ENCODE measurements at places on chromosomes 6 and 20. TPM values are rescaled to one million over a fixed set of nuclear protein-coding genes. Genes with fewer than 3 reads are reported as not detected.

GRCh38 chr20:62813588-62813987 lies 3.3 kb upstream of the COL9A3 start:
- no peak for DNase-seq

GRCh38 chr6:34979218-34979617 lies 90.2 kb downstream of the ANKS1A start:
- no peak for DNase-seq

GRCh38 chr6:53728570-53729194 lies 63.1 kb upstream of the KLHL31 start:
- peak; percentile 22 for DNase-seq

The TMEM244 gene
- 4.2 TPM for total RNA-seq

The ACTR5 gene
- total RNA-seq, result 7.1 TPM

- no peak for DNase-seq
Observed at GRCh38 chr20:10061641-10062040, 26.9 kb downstream of the ANKEF1 start.

DNA sequence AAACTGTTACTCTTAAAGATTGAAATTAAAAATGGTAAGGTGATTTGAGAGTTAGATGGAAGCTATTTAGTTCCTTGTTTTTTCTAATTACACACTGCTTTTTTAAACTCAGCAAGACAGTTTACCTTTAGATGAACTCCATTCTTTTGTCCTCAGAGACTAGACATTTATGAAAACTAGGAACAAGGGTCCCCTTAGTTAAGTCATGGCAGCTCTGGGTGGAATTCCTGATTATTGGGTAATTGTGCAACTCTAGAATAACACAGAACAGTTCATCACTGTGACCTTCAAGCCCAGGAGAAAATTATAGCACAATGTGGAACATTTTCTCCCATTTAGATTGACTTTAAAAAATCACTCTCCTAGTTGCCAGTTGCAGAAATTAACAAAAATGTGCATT lies 251.7 kb downstream of the NKAIN2 start:
- no peak for DNase-seq

The LRRC1 gene
- total RNA-seq, result 18.4 TPM

DNA sequence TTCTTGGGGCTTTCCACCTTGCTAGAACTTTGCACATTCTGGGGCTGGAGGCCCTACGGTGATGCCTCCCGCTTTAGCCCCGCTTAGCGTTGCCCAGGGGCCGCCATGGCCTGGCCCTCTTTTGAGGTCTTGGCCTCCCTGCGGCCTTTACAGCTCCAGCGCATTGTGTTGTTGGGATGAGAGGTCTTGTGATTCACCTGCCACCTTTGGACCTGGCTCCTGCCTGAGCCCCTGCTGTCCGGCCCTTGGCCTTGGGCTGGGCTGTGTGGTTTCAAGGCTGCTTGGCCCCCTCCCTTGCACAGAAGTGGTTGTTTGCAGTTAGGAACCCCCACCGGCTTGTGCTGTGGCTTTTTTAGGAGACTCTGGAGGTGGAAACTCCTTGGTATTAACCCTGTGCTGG lies 61.0 kb upstream of the CDH4 start:
- no peak for DNase-seq

GRCh38 chr6:134532694-134533624 lies 215.0 kb upstream of the SGK1 start:
- DNase-seq, result no peak

The SEC23B gene
- 35.6 TPM for total RNA-seq

- DNase-seq, result no peak
Observed at GRCh38 chr6:3293271-3294155, 34.8 kb downstream of the PSMG4 start.

The RIMS4 gene
- 1.3 TPM for total RNA-seq

DNA sequence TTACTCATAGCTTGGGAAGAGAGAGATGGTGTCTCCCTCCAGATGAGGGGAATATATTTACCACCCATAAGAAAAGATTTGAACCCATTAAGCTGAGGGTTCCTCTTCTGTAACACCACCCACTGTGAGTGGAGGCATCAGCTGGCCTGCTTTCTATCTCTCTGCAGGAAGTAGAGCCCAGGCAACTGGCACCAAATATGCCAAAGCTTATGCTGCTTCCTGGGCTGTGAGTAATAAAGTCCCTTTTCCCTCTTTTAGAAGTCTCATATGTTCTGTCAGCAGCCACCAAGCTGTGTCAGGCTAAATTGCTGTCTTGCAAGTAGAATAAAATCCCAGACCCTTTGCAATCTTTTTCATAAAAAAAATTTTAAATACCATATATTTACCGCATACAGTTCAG lies 241.4 kb downstream of the LAMA2 start:
- DNase-seq, result no peak

- DNase-seq, result no peak
Observed at GRCh38 chr6:75143191-75143590, 62.7 kb downstream of the COL12A1 start.

GRCh38 chr6:66964216-66964615 lies 1257.2 kb upstream of the EYS start:
- DNase-seq, result no peak

DNA sequence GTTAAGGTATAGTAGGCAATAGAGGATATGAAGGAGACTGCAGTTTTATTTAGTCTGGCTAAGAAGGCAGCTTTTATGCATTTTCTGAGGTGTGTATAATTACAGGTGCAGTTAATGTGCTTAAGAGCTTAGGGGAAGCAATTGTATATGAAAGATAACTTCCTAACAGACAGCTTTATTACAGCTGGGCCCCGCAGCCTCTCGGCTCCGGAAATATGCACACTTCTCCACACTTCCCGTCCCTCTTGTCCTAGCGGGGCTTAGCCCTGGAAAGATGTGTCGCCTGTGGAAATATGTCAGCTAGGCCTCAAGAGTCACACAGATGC lies 178.4 kb upstream of the ARID1B start:
- no peak for DNase-seq

The TIAM2 gene
- 30.6 TPM for total RNA-seq

GRCh38 chr20:42974347-42974746 lies 215.4 kb downstream of the PTPRT start:
- no peak for DNase-seq

DNA sequence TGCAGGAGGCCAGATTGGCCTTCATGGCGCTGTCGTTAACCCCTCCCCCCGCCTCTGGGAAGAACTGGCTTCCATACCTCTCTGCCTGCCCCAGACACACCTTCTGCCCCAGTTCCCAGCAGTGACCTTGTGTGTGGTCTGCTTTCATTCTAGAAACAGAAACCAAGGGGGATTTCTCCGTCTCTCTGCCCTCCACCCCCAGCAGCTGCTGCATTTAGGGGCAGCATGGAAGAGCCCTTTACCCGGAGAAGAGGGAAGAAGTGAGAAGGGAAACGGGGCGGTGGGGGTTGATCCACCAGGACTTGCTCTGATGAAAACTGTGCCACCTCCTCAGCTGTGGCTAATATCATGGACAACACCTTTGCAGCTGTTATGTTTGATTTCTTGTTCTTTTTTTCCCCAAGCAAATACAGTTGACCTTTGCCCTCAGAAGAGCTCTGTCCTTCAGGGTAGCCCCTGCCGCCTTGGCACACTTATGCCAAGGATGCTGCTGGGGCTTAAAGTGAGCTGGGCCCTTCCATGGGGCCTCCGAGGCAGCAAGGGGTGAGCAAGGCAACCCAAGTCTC lies 6.1 kb downstream of the GLP1R start:
- no peak for DNase-seq

The PEX3 gene
- total RNA-seq, result 21.4 TPM

- peak; percentile 61 for DNase-seq
Observed at GRCh38 chr20:49323622-49324238, 45.9 kb upstream of the ZNFX1 start.

The GUCA1A gene
- 0.20 TPM for total RNA-seq

The LAMA5 gene
- total RNA-seq, result 44.2 TPM

The IP6K3 gene
- 3.8 TPM for total RNA-seq

DNA sequence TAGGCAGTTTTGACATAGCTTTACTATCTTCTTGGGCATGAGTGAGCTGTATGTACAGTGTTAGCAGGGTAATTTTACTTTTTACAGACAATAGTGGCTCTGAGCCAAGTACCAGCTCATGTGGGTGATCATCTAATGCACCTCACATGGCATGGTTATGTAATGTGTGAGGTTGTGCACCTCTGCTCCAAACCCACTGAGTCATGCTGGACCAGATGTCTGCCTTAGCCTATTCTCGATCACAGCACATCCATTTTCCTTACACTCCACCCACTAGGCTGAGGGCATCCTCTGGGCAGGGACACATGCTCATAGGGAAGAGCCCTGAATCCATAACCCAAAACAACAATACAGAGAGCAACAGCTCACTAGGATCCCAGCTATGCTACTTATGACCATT lies 71.6 kb upstream of the FBXL4 start:
- no peak for DNase-seq

The SNX9 gene
- 28.6 TPM for total RNA-seq

The TJAP1 gene
- 11.8 TPM for total RNA-seq

- no peak for DNase-seq
Observed at GRCh38 chr6:167996424-167997199, 859 bp upstream of the KIF25 start.

DNA sequence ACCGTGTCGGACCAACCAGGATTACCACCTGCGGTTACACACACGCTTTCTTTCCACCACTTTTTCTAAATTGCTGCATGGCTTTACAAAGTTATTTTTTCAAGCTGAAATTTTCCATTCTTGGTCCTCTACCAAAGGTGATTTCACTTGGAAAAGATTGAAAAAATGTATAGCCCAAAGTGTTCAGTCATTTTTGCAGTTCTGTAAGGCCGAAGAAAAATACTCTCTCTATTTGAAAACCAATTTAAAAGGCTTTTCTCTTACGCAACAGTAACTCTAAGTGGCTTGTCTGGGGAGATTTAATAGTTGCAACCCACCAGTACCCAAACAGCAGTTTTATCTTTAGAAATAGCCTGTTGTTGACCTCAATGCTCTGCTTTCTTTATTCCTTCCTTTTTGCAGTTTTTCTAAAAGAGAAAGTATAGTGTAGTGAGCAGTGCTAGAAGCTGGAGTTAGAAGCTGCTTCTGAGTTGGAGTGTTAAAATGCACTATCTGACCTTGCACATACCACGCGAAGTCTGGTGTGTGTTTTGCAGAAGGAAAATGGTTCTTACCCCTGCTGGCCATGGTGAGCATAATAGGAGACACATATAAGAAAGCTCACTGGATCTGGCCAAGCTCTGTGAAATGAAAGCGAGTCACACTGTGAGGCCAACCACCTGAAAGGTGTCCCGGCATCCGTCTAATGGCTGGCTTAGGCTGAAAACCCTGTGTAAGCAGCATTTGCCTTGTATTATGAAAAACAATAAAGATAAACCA lies 271.6 kb upstream of the PRND start:
- no peak for DNase-seq

The ROS1 gene
- 0.10 TPM for total RNA-seq

- no peak for DNase-seq
Observed at GRCh38 chr6:72742001-72742673, 120.3 kb downstream of the KCNQ5 start.

- peak; percentile 52 for DNase-seq
Observed at GRCh38 chr20:12305188-12305950, 387.7 kb downstream of the BTBD3 start.

GRCh38 chr6:18495236-18495635 lies 108.1 kb downstream of the RNF144B start:
- no peak for DNase-seq

The RNASET2 gene
- total RNA-seq, result 32.8 TPM

- no peak for DNase-seq
Observed at GRCh38 chr20:35363190-35363589, 48.6 kb downstream of the UQCC1 start.

- DNase-seq, result no peak
Observed at GRCh38 chr6:24980507-24981385, 45.0 kb upstream of the RIPOR2 start.

The MICB gene
- 1.2 TPM for total RNA-seq

DNA sequence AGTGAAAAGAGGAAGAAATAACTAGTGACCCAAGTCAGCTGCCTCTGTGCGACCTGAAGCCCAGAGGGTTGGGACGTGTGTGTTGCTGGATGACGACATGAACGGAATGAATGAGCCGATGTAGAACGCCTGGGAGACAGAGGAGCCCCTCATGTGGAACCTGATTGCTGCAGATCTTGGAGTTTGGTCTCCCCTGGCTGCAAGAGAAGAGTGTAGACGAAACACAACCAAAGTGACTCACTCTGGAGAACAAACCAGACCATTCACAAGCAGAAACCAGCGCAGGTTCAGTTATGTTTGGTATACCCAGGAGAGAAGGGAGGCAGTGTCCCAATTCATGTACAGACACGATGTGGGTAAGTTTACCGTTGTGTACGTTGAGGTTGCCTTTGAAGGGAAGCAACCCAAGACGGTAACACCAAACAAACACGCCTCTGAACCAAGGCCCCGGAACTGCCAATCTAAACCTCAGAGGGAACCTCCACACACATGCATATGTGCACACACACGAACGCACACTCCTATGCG lies 265.9 kb downstream of the BMP7 start:
- DNase-seq, result no peak

- DNase-seq, result no peak
Observed at GRCh38 chr6:158064725-158065251, 83.1 kb downstream of the SYNJ2 start.

DNA sequence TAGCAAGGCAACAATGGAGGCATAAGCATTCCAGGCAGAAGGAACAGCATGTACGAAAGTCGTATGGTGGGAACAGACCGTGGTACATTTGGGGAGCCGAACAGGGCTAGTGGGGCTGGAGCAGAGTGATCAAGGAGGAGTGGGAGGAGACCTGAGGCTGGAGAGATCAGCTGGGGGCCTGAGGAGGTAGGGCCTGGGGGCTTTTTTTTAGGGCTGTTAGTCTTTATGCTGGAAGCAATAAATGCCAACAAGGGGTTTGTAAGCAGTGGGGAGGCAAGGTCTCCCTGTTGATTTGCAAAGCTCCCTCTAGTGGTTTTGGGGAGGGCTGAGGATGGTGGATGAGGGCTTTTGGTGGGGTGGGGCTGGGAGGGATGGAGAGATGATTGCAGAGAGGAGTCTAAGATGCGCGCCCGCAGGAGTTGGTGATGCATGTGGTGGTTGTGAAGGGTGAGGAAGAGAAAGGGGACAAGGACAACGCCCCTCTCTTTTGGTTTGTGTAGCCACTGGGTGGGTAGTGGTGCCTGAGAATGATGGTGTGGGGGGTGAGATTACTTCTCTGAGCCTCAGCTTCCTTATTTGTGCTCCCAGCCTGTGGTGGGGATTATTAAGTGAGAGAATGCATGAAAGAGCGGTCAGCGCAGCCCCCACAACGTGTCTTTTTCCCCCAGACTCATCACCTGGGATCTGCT lies 74.1 kb upstream of the TOX2 start:
- DNase-seq, result no peak

The AGPAT1 gene
- total RNA-seq, result 13.6 TPM

The TREML1 gene
- 0.49 TPM for total RNA-seq

The MATN4 gene
- 0.99 TPM for total RNA-seq

The AHCY gene
- 57.6 TPM for total RNA-seq

DNA sequence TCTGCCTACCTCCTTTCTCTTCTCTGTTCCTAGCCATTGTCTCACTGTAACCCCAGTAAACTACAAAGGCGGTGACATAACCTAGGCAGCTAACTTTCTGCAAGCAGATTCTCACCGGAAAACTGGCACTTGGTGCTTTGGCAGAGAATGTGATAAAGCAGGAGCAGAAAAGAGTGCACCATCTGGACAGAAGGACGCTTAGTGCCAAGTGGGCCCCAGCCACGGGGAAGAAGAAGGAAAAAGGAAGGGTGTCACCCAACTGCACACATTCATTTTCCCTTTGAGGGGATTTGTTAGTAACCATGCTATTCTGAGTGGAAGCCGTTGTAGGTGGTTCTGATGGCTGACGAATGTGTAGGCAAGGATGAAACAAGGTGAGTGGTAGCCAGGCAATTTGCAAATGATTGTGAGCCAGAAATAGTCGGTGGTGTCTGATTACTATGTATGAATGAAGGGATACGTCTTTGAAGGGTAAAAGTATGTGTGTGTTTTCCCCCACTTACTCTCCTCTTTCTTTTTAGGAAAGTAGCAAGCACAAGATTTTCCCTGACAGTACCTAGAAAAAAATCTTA lies 148.3 kb upstream of the STXBP5 start:
- DNase-seq, result no peak

The ABHD16B gene
- not detected for total RNA-seq

The CRYBG1 gene
- total RNA-seq, result 24.9 TPM

All from skin of body (tissue), 3 donors.